Osteoblast (primary cell): ENCODE measurements at places on chromosomes 7 and 10.

DNA sequence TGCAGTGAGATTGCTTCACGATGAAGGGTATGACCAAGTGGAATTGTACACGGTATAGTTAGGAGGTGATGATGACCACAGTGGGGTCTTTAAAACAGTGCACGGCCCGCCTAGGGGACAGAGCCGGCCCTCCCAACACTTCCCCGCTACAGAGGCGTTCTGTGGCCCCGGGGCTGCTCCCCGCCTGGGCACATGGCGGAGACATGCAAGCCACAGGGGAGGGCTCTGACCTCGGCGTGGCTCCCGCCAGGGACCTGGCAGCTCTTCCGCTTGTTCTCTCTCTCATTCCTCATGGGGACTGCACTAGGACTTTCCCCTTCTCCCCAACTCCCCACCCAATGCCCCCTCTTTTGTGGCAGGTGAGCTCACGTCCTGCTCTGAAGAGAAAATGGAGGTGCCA is 393.8 kb downstream of the DNAJB6 start:
- no peak for DNase-seq

DNA sequence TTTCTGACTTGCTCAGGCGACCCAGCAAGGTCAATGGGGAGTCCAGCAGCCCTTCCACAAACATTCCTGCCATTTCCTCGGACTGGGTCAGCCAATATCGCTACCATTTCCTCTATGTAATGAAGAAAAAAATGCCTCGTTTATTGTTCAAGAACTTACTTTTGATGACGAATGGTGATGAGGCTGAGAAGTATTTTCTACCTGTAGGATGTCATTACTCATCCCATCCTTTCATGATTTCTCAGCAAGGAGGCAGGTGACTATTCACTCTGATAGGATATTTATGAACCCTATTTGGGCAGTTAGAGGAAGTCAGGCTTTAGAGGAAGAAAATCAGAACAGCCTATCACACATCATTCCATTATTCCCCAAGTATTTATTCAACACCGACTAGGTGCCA is 178.6 kb downstream of the FANK1 start:
- no peak for DNase-seq

DNA sequence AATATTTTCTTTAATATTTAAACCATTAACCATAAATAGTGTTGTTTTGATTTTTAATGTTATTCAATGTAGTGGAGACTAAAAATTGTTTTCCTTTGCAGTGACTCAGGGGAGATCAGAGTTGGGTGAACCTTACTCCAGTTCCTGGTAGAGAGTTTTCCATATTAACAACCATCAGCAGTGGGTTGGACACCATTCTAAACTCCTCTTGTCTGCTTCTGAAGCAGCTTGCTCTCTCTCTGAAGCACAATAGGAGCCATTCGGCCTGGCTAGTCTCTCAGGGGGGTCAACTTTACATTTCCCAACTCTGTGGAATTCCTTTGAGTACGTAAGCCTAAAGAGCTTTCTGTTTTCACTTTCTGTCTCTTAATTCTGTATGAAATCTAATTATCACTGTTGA is 9.4 kb upstream of the NRG3 start:
- no peak for DNase-seq

GRCh38 chr7:159038066-159038465 is 106.6 kb downstream of the VIPR2 start:
- peak; percentile 78 for DNase-seq

- peak; percentile 56 for DNase-seq
These were observed 39.7 kb downstream of the RASGEF1A start for GRCh38 chr10:43226851-43227845.
